GM06990 (cell line): ENCODE measurements at places on chromosomes 6 and 20.

- no peak for DNase-seq
These were observed 91.7 kb upstream of the IYD start for GRCh38 chr6:150276937-150277742.

- DNase-seq: no peak
These were observed 83.4 kb upstream of the NNAT start for GRCh38 chr20:37437676-37438075.

DNA sequence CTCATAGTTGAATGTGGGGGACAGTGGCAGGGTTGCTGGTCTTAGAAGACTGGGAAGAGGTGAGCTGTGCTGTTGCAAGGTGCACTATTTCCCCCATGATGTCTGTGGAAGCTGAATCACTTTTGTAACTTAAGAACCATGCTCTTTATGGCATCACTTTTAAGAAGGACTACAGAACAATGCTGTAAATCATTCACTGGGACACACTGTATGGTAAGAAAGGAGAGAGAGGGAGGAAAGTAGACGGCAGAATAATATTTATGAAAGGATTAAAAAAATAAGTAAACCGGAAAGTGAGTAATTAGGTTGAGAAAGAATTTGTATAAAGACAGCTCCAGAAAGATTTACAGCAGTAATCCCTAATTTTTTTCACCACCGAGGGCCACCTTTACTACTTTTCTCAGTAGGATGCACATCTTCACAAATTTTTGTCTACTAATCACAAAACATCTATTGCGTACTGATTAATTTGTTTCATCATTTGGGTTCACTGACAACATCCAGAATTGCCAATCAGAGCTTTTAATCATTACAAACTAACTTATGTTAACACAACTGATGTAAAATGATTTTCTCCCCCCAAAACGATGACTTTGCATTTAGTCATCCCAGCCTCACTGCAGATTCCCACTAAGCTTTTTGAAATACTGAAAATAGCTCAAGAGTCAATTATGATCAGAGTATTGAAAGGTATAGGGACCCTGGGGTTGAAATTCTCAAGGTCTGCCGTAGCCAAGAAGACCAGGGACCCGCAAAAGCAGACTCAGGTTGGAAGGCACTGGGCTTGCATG, 560.7 kb upstream of the NOX3 start:
- no peak for DNase-seq

DNA sequence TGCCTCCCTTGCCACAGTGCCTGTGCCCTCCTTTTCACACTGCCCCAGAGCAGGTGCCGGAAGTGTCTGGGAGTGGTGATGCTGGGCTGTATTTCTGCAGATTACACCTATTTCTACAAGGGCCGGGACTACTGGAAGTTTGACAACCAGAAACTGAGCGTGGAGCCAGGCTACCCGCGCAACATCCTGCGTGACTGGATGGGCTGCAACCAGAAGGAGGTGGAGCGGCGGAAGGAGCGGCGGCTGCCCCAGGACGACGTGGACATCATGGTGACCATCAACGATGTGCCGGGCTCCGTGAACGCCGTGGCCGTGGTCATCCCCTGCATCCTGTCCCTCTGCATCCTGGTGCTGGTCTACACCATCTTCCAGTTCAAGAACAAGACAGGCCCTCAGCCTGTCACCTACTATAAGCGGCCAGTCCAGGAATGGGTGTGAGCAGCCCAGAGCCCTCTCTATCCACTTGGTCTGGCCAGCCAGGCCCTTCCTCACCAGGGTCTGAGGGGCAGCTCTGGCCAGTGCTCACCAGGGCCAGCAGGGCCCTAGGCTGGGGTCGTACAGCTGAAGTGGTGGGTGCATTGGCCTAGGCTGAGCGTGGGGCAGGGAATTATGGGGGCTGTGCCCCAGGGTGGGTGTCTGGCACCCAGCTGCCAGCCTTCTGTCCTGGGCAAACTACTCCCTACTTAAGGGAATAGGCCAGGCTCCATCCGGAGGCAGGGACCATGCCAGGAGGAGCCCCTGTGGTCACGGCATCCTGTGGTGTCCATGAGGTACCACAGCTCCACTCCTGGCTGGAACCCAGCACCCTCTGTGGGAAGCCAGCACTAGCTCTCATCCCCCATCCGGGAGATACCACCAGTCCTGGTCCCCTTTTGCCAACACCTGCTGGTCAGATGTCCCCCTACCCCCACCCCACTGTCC, 3.5 kb downstream of the MMP24OS start:
- no peak for DNase-seq

DNA sequence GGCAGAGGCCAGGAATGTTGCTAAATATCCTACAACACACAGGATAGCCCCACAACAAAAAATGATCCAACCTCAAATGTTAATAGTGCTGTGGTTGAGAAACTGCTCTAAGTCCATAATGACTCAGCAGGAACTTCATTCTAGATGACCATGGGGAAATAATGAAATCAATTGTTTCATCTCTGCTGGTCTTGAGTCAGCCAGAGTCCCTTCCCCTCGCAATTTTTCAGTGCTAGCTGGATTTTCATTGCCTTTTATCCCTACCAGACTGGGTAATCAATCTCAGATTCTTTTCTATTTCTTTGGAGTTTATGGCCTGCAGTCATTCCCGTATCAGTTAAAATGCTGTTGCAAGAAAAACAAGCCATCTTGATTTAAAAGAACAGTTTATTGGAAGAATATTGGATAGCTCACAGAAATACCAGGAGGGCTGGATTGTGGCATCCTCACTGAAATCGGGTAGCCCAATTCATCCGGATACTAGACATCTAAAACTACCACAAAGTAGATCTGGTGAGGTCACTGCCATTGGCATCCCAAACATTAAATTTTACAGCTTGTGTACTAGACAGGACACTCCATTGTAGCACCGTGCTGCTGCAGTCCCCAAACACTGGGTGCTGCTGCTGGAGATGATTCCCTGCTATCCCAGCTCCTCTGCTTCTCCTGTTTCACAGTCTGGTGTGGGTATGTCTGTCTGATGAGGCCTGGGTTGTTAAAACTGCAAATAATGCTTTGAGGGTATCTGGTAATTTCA, 30.3 kb upstream of the POPDC3 start:
- DNase-seq: no peak

DNA sequence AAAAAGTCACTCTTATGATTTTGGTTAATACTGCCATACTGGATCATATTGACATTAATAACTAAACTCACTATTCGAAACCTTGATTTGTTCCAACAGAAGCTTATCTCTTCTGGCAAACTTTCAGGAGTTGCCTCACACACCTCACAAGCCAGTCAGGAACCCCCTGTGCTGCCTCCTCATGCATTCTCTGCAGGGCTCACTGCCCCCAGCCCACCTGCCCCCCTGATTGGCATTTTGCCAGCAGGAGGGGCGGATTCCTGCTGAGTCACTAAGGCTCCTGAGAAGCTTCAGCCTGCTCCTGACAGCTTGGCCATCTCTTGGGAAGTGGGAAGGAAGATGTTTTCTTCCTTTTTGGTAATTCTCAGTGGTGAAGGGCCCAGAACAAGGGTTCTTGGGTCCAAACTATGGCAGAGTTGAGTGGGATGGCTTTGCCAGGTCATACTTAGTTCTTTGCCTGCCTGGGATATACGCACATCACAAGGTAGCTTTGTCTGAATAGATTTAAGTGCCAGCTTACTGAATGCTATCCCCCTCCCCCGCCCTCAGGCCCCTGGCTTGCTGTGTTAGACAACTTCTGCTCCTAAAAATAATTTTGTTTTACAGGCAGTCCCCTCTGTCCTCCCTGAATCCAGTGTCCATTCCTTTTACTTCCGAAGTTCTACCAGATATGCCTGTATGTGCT, 31.4 kb downstream of the SLC35F1 start:
- no peak for DNase-seq

DNA sequence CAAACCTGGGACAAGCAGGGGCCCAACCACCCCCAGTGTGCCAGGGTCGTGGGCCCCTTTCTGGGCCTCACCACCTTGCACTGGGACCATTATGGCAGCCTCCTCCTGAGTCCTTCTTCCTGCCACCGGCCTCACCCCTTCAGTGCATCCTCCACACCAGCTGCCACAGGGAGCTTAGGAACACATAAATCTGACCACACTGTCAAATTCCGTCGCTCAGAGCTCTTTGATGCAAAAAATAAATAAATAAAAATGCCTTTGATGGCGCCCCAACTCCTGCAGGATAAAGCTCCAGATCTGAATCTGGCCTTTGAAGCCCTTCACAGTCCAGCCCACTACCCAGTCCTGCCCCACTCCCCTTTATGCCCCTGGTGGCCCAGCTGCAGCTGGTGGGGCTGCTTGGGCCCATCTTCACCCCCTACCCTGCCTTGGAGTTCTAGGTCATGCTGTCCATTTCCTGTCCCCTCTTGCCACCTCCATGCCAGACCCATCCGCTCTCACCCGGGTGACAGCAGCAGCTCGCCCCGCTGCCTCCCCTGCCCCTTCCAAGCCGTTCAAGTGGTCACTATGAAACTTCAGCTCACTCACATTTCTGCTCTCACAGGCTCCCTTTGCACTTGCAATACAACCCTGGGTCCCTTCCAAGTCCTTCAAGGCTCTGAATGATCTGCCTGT, 16.0 kb downstream of the MYH7B start:
- DNase-seq: no peak

- no peak for DNase-seq
These were observed 121.7 kb upstream of the MYLIP start for GRCh38 chr6:16007146-16007545.

GRCh38 chr6:99002831-99003230, 55.1 kb upstream of the FBXL4 start:
- DNase-seq: no peak

DNA sequence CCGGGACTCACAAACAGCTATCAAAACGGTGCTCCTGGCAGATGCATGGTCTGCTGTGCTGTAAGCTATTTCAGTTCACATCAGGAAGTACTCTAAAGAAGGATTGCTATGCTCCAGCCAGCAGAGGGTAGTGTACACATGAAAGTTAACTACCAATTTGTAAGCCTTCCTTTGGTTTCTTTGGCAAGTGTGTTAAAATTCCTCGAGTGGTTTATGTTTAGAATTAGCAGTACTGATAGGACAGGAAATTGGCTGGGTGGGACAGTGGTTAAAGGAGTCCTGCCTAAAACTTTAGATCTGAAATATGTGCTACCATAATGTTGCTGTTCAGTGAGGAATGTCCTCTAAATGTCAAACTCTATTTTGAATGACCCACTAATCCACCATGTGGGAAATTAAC, 47.4 kb downstream of the TRMT11 start:
- DNase-seq: peak; percentile 7

- no peak for DNase-seq
These were observed 73.3 kb downstream of the SYCP2L start for GRCh38 chr6:10960171-10960570.

DNA sequence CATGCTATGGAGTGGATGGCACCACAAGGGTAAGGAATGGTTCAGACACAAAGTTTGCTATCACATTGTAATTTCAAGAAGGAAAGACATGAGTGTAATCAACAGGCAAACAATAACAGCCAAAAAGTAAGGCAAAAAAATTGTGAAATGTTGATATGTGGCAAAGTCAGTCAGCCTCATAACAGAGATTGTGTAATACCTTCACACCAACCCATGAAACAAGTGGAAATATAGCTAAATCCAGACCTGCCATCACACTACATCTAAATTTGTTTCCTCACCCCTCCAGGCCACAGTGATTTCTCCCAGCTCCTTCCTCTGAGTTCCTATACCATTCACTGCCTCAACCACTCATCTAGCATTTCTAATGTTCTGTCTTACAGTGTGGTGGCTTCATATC, 37.3 kb downstream of the SIM1 start:
- no peak for DNase-seq

- no peak for DNase-seq
These were observed 95.9 kb downstream of the ANKRD6 start for GRCh38 chr6:89528866-89529265.

- no peak for DNase-seq
These were observed 497.9 kb upstream of the JARID2 start for GRCh38 chr6:14747881-14748520.

- DNase-seq: no peak
These were observed 12.8 kb downstream of the FASTKD5 start for GRCh38 chr20:3146732-3147341.

GRCh38 chr6:130132286-130132701, 90.5 kb downstream of the SAMD3 start:
- DNase-seq: no peak

DNA sequence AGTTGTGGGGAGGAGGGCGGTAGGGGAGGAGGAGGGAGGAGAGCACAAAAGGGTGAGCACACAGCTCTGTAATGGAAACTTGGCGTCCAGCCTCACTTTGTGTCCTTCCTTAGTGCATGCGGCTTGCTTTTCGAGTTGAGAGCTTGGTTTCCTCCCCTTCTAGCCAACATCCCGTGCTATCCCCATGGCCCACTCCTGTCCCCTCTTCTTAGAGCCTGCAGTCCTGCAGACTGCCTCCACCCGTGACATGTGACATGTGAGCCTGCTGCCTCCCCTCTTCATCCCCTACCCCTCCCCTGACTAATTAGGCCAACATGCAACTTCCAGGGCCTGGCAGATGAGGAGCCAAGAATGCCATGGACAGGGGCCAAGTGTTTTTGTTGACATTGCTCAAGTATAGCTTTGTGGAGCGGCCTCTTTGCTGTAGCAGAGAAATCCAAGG, 63.2 kb downstream of the SLC24A3 start:
- no peak for DNase-seq
